ENCODE measurements at places on chromosomes 11 and 22.

- DNase-seq: peak; percentile 33
Observed at GRCh38 chr11:80163011-80163410, 722.2 kb upstream of the TENM4 start.

DNA sequence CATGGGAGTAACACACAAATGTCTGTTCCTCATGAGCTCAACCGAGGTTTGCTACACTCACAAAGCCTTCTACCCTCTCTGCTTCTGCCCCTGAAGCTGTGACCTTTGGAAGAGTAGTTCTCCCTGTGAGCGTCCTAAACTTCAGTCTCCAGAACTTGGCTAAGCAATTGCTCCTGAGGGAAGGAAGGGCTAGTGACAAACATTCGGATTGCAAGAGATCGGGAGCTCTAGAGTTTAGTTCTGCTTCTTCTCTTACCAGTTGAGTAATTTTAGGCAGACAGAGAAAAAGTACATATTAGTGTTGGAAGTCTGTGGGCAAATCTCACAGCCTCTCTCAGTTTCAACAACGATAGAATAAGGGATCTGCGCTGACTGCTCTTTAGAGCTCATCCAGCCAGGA lies 27.3 kb upstream of the ELF5 start:
- no peak for DNase-seq

DNA sequence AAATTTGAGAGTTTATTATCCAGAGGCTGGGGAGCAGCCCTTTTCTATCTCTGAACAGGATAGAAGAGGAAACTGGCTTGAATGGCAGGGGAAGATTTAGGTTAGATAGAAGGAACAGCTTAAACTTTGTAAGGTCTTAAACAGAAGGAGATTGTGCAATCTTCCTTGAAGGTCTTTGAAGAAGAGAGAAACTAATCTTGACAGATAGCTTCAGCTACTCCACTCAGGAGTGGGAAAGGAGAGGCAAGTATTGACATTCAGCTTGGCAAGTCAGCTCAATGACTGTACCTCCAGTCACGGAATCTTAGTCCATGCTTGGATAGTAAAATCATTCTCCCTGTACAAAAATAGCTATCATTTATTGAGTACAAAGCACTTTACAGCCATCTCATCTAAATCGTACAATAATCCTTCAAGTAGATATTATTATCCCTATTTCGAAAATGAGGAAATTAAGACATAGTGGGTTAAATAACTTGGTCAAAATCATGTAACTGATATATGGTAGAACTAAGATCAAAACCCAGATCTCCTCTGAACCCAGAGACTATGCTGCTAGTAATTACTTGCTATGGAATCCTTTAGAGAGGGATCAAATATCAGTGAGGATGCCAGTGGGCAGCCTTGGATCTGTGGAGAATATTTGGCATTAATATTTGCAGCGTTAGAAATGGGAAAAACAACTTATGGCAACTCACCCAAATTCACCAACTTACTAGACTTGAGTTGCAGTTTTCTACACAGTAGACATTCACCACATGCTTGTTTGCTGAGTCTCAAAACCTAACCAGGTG lies 14.6 kb downstream of the C11orf97 start:
- DNase-seq: no peak

- peak; percentile 89 for DNase-seq
Observed at GRCh38 chr11:12175694-12176241, 65.4 kb downstream of the MICAL2 start.

- no peak for DNase-seq
Observed at GRCh38 chr11:64763526-64764039, 3.8 kb upstream of the PYGM start.

- DNase-seq: no peak
Observed at GRCh38 chr11:64095949-64096348, 60.2 kb downstream of the FLRT1 start.

- DNase-seq: no peak
Observed at GRCh38 chr22:48856308-48856615, 971.4 kb downstream of the BRD1 start.

GRCh38 chr11:57868491-57868890 lies 106.9 kb downstream of the CTNND1 start:
- DNase-seq: no peak

GRCh38 chr22:35728639-35729308 lies 11.1 kb downstream of the APOL5 start:
- no peak for DNase-seq

- DNase-seq: no peak
Observed at GRCh38 chr22:20786048-20786447, 12.1 kb downstream of the SERPIND1 start.

- DNase-seq: peak; percentile 42
Observed at GRCh38 chr11:103091064-103091800, 728 bp downstream of the DCUN1D5 start.

GRCh38 chr22:49785841-49786471 lies 41.7 kb downstream of the BRD1 start:
- no peak for DNase-seq

GRCh38 chr11:56849250-56849649 lies 100.8 kb upstream of the OR9G4 start:
- DNase-seq: no peak

DNA sequence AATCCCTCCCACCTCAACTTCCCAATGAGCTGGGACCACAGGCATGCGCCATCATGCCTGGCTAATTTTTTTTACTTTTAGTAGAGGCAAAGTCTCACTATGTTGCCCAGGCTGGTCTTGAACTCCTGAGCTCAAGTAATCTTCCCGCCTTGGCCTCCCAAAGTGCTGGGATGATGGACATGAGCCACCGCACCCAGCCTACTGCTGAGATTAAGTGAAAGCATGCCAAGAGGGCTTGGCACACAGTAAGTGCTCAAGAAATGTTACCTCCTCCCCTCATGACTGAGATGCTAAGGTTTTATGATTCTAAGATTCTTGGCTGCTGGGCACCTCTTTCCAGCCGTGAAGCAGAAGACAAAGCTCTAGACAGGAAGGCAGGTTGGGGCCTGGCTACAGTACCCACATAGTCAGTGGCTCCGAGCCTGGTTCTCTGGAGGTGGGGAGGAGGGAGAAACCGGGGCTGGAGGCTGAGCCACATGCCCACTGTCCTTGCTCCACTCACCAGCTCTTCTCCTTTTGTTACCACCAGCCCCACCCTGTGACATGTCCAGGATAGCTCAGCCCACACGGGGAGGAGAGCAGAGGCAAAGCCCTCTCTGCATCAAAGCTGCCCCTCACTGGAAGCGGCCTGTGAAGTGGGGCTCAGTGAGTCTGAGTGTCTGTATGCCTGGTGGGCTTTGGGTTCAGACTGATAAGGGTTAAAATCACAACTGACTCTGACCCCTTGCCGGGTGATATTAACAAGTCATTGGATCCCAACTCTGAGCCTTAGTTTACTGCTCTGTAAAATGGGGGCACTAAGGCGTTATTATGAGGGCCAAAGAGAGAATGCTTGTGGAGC lies 12.9 kb downstream of the ARHGEF17 start:
- DNase-seq: peak; percentile 68

DNA sequence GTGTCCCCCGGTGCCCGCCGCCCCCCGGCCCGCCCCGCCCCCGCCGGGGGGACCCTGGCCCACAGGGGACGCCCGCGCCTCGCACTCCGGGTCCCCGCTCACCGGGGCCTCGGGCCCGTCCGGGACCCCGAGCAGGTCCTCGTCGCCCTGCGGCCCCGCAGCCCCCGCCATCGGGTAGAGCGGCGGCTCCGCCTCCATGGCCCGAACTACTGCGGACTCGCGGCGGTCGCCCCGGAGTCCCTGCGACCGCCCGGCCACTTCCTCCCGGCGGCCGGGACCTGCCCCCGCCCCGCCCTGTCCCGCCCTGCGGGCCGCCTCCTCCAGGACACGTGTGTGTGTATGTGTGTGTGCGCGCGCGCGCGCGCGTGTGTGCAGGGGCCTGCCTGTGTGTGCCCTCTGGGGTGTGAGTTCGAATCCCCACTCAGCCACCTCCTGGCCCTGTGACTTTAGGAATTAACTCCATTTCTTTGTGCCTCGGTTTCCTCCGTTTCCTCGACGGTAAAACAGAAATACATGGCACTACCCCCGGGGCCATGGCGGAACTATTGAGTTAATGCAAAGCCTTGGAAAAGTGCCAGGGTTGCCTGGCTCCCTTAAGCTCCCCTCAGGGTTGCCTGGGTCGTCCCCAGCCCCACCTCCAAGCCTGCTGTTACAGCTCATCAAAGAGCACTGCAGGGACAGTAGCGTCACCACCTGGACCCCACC lies at the start of gene UNC93B1:
TSS of gene UNC93B1 (minus strand) at position 252 of the 705 bp plus-strand sequence. CDS start at position 198, 54 bp downstream.
- peak; percentile 75 for DNase-seq

DNA sequence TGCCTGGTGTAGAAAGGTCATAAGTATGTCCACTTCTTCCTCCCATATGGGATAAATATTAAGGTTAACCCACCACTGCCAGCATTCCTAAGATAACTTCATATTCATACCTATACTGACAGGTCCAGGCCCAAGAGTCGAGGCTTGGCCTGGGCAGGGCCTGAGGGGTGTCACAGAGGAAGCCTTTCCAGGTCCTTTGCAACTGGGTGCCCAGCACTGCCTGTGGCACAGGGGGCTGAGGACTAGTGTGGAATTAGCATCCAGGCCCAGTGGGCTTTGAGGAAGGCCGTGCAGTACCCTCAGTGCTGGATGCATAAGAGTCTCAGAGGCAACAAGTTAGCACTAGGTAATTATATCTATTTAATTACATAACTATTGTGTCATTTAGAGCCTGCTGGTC lies 65.4 kb downstream of the PKNOX2 start:
- DNase-seq: no peak

- no peak for DNase-seq
Observed at GRCh38 chr11:26579683-26580082, 7.6 kb upstream of the MUC15 start.

GRCh38 chr11:76962583-76963416 lies 71.4 kb upstream of the B3GNT6 start:
- no peak for DNase-seq

DNA sequence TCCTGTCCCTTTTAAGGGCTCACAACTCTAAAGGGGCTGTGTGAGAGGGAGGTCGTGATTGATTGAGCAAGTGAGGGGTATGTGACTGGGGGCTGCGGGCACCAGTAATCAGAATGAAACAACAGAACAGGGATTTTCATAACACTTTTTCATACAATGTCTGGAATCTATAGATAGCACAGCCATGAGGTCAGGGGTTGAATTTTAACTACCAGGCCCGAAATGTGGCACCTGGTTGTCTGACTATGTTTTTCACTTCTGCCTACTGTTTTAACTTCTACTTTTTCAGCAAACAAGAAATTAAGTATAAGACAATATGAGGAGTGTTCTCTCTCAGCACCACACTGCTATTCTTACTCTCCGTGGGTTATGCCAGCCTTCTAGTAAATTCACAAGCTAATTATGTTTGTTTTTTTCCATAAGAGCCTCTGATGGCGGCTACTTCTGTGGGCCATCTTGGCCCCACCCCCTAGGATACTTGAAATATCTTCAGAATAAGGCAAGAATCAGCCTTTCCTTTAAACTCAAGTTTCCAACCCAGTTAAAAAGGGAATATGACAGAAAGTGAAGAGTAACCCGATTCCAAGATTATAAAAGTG lies 552.8 kb upstream of the CHORDC1 start:
- no peak for DNase-seq

DNA sequence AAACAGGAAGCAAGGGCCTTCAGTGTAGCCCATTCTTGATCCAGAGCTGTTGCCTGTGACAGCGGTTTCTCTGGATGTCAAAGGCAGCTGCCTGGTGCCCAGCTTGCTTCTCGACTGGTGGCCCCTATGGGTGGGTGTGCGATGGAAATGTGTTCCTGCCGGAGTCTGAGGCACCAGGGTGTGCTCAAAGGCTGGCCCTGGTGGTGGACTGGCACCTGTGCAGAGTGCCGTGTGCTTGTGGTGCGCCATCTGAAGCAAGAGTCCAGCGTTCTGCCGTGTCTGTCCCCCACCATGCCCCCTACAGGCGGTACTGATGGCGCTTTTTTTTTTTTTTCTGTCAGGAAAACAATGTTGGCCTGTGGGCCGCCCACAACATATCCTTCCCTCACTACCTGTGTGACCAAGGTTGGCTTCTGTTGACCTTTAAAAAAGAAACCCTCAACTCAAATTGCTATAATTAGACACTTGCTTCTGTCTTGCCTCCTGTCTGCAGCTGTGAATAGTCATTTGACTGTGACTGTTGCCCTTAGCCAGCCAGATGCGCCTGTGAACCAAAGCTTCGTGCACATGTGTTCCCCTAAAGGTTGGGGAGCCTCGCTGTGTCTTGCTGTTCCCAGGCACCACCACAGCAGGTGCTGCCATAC lies 4.7 kb upstream of the RANBP1 start:
- peak; percentile 29 for DNase-seq

DNA sequence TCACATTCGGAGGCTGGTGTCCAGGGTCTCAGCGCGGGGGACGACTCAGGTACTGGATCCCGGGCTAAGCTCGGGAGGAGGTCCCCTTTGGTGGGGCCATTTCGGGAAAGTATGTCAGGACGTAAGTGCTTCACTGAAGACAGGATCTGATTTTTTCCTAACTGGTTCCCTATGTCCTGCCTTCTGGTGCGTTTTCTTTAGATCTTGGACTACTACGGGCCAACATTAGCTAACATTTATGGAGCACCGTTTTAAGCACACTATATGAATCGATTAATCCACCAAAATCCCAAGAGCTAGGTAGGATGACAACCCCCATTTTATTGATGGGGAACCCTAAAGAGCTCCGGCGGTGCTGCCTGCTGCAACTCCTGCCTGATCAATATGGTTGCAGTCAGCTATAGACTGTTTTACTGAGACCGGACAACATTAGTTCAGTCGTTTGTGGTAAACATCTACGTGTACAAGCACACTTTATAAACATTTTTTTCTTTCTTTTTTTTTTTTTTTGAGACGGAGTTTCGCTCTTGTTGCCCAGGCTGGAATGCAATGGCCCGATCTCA lies 17.0 kb upstream of the WDR74 start:
- peak; percentile 23 for DNase-seq

GRCh38 chr11:130220311-130221035 lies 60.9 kb downstream of the ST14 start:
- DNase-seq: no peak

DNA sequence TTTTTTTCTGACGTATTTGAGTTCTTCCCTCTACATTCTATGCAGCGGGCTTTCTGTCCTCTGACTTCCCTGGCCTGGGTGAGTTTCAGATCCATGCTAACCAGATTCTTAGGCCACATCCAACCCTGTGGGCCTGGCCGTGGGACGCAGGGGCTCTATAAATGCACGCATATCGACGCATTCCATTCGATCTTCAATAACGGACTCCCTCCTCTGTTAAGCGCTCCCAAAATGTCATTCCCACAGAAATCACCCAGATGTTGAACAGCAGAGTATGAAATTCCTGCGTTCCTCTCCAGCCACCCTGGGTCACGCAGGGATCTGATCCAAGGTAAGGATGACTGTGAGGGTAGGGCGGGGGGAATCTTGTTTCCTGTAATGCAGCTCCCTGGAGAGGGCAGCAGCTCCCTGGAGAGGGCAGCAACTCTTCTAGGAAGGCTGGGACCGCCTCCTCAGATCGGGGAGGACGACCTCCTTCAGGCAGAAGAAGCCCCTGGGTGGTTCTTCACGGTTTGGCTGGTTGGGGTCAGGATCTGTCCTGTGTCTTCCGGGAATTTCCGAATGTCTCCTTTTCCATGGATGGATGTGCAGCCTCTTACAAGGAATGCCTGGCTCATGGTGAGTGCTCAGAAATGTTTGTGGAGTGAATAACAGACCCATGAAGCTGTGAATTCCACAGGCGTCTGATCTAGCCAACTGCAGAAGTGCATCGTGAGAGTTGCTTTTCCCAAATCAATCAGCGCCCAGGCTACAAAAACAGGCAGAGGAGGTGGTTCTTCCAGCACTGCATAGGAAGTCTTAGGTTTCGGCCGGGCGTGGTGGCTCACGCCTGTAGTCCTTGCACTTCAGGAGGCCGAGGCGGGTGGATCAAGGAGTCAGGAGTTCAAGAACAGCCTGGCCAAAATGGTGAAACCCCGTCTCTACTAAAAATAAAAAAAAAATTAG lies 12.2 kb downstream of the MRGPRD start:
- DNase-seq: no peak

- DNase-seq: peak; percentile 83
Observed at GRCh38 chr11:47269829-47270305, at the start of gene MADD. Gene MADD (plus strand): TSS chr11:47270133.

GRCh38 chr22:39238101-39238466 lies 6.7 kb downstream of the PDGFB start:
- no peak for DNase-seq
